Omental fat pad (tissue), 4 donors: ENCODE measurements at places on chromosomes 16 and 17. TPM values are rescaled to one million over a fixed set of nuclear protein-coding genes. Genes with fewer than 3 reads are reported as not detected.

DNA sequence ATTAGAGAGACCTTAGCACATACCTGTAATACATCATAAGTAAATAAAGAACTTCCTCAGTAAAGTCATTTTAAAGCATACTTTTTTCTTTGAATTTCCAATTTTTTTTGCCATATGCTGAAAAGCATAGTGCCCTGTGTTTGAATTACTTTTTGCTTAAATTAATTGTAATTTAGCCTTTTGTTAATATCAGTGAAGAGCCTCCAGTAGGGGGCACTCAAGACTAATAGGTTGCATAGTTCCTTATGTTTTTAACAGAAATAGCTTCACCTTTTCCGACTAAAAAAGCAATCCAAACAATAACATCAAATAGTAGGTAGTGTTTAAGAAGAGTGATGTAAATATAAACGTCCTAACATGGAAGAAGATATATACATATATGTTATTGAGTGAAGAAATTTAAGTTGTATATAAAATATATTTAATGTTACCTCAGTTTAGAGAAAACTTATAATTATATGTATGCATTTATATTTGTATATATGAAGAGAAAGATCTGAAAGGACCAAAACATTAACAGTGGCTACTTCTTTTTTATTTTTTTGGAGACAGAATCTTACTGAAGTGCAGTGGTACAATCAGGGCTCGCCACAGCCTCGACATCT lies 18.6 kb downstream of the RAD51C start:
- DNase-seq: peak; percentile 48

- no peak for DNase-seq
Observed at GRCh38 chr16:57152096-57153093, 33.4 kb downstream of the PSME3IP1 start.

- DNase-seq: no peak
Observed at GRCh38 chr16:84614073-84614459, 3.8 kb downstream of the COTL1 start.

- DNase-seq: no peak
Observed at GRCh38 chr17:21037117-21037803, 5.6 kb downstream of the USP22 start.

GRCh38 chr16:8373676-8374431 lies 216.5 kb downstream of the TMEM114 start:
- DNase-seq: no peak

DNA sequence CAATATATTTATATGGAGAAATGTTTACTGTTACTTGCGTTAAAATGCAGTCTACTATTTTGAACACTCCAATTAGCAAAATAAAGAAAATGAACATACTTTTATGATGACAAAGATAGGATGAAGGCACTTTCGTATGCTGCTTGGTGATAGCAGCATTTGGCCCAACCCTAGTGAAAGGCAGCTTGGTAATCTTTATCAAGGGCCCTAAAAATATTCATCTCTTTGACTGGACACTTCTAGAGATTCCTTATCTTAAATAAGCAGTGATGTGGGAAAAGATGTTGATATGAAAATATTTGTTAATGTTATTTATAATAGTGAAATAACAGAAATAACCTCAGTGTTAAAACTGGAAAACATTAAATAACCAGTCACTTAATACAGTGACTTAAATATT lies 79.4 kb downstream of the NF1 start:
- no peak for DNase-seq

- no peak for DNase-seq
Observed at GRCh38 chr16:56113223-56113622, 78.1 kb upstream of the GNAO1 start.

GRCh38 chr17:48064638-48065037 lies 16.5 kb downstream of the NFE2L1 start:
- DNase-seq: no peak

Gene MAP2K6
- 4.5 TPM for total RNA-seq

Gene NR1D1
- 9.3 TPM for total RNA-seq
